ENCODE measurements at places on chromosomes 4 and X.

DNA sequence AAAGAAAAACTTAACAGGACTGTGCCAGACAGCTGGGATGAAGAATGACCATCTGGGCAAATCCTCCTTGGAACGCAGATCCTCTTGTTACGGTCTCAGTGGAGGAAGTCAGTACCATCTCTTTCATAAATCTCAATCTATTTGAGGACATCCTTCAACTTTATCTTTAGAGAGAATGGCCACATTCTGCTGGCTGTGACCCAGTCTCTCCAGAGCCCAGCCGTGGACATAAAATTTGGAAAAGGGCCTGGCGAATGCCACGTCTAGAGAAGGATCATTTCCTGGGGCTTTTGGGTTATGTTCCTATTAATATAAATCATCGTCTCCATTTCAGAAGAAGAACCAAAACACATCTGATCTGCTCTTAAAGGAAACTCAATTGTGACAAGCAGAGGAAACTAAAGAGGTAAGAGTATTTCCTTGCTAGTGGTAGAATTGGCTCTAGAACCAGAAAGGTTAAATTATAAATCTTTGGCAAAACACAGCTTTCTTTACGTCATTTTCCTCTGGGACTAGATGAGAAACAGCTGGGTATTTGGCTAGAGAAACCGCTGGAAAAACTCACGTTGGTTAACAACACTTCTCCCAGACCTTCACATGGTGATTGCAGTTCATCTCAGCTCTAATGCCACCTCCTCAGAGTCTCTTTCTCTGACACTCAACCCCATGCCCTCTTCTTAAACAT, 164.7 kb downstream of the CHIC2 start:
- peak; percentile 24 for DNase-seq

DNA sequence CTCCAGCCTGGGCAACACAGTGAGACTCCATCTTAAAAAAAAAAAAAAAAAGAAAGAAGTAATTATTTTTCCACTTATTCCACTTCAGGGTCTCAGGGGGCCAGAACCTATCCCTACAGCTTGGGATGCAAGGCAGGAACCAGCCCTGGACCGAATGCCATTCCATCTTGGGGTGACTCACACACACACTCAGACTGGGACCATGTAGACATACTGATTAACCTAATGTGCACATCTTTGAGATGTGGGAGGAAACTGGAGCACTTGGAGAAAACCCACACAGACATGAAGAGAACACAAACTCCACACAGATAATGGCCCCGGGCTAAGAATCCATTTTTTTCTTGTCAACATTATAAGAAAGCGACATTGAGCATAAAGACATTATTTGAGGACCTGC, 132.5 kb downstream of the PTTG2 start:
- no peak for DNase-seq

DNA sequence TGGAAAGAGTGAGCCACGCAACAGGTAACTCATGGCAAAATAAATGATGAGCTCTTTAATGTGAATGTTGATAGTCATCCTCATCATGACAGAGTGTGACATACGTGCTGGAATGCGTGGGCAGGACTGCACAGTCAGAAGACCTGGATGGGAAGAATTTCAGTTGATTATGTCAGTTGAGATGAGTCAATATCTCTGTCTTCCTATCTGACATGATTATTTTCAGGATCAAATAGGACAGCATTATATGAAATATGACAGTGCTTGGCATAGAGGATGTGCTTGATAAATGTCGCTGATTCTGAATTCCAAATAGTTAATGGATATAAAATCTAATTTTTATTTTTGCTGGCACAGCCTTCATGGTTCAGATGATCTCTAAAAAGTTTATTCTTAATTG, 95.1 kb downstream of the IL15 start:
- no peak for DNase-seq

DNA sequence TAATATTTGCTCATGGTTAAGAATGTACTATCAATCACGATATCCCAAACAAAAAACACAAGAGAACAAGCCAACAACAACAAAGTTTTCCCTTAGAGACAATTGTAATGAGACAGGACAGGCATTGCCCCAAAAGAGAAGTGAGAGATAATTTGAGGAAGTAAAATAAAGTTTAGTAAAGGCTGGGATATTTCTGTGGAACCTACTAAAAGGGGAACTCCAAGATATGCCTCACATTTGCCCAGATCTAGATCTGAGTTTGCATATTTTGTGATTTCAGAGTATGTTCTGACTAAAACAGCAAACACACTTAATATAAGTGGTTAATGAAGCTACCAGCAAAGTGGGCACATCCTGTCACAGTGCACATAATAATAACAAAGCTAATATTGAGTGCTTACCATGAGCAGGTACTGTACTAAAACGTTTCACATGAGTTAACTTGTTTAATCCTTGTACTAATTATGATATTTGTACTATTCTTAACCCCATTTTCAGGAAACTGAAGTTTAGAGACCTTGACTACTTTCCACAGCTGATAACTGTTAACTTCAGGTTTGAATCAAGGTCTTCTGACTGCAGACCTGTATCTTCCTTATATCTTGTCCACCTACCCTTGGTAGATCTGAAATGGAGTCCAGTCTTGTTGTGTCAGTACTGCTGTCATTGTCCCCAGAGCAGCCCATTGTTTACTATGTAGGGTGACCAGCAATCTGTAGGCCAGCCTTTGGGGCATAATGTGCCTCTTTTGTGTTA, 26.0 kb upstream of the BMP2K start:
- no peak for DNase-seq

DNA sequence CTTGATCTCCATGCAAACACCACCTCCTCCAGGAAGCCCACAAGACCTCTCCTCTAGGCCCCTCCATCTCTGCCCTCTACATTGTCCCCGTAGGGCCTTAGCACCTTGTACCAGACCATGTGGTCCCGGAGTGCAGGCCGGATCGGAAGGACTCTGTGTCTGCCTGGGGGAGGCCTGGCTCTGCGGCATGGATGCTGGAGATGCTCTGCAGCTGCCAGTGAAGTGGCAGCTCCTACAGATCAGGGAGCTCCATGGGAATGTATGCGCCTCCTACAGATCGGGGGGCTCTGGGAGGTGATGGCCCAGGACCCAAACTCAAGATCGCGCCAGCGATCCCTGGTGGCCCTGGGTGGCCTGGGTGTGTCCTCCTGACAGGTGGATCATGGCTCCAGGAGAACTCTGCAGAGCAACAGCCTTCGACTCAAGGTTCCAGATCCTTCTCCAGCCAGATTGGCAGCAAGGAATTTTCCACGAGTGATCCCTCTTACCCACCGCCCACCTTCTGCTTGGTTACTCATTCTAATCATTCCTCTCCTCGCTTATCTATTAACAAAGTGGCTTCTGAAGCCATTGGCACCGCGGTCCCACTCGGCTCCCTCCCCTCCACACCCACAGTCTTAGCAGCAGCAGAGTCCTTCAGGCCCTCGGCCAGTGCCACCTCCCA, 67.3 kb downstream of the ADRA2C start:
- no peak for DNase-seq

DNA sequence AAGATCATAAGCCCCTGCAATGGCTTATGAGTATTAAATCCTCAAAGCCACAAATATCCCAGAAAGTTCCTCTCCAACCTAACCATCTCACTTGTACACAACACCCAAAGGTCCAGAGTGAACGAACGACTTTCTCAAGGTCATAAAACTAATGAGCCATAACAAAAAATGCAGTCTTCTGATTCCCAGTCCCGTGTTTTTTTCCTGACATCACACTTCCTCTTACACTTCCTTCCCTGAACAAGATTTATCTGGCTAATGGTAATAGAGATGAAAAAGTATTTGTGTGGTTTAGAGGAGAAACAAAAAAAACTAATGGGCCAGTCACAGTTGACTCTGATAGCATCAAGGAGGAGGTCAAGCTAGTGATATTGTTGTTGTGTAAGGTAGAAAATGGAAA, 99.5 kb upstream of the KLHL13 start:
- no peak for DNase-seq

- peak; percentile 76 for DNase-seq
These were observed 516.6 kb downstream of the PPARGC1A start for GRCh38 chr4:23373261-23373660.

DNA sequence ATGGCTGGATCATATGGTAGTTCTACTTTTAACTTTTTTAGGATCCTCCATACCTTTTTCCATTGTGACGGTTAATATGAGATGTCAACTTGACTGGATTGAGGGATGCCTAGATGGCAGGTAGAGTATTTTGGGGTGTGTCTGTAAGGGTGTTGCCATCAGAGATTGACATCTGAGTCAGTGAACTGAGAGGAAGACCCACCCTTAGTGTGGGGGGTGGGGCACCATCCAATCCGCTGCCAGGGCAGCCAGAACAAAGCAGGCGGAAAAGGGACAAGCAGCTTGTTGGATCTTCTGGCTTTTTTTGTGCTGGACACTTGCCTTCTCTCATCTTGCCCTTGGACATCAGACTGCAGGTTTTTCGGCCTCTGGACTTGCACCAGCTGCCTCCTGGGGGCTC, 168.5 kb upstream of the CXCL13 start:
- no peak for DNase-seq

DNA sequence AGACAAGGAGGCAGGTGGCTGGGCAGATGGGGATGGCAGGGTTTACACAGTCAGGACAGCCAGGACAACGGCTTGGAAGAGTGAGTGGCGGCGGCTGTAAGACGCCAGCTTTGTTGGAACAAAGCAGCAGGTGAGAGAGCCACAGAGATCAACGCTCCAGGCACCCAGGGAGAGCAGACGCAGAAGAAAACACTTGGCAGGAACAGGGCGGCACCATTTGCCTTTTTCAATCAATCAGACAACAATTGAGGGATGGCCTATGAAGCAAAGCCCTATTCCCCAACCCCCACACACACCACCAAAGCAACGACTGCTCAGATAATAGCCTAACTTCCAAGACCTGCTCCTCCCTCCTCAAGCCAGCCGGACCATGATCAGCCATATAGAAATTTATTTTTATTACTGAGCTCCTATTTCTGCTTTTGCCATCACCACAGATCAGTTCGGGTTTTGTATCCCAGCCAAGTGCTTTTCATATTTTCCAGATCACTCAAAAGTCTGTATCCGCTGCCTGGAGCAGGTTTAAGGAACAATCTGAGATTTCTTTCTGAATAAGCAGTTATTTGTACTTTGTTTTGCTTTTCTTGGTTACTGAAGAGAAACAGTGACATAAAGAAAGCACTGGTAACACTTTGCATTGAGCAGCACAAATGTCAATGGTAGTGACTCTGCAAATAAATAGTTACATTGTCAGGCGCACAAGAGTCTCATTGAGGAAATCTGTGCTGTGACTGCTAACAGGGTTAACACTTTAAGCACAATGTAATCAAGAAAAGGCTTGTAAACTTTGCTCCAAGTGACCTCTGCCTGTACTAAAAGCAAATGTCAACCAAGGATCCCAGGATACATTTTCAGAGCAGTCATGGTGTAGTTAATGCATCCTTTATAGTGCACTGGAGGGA, 81.8 kb upstream of the RBPJ start:
- DNase-seq = peak; percentile 37

- peak; percentile 30 for DNase-seq
These were observed 74.9 kb downstream of the MTMR1 start for GRCh38 chrX:150768132-150768485.

- DNase-seq = no peak
These were observed 305.5 kb downstream of the FAT4 start for GRCh38 chr4:125620066-125620860.

DNA sequence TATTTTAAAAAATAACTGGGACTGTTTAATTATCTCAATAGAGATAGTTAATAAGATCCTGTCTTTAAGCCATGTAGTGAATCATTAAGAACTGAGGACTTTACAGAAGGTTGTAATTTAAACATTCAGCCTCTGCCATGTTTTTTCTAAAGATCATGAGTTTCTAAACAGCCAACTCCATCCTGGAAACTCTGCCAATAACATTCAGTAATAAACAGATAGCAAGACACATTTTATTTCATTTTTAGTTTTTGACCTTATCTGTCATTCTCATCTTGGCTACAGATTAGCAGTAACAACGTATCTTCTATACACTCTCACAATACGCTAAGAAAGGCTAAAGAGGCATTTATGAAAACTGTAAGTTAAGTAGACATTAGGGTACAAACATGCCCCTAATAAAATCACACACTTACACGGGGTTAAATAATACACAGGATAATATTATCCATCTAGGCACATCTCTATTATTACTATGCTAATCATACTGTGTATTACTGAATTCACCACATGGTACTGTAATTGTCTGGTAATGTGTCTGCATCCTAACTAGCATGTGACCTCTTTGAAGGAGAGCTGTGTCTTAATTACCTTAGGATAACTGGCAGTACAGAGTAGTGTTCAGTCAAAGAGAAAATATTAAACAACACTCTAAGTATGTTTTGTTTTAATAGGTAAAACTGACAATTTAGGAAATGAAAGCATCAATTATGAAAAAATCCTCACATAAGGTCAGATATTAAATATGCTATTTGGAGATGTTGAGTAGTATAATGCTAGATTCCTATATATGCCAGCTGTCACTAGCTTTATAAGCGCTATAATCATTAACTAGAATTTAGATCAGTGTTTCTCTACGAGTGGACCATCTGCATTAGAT, 122.4 kb upstream of the NAP1L5 start:
- DNase-seq = no peak

GRCh38 chrX:64977830-64978229, 1.6 kb upstream of the ZC4H2 start:
- no peak for DNase-seq

GRCh38 chr4:7361280-7361895, 73.3 kb downstream of the PSAPL1 start:
- DNase-seq = peak; percentile 26

DNA sequence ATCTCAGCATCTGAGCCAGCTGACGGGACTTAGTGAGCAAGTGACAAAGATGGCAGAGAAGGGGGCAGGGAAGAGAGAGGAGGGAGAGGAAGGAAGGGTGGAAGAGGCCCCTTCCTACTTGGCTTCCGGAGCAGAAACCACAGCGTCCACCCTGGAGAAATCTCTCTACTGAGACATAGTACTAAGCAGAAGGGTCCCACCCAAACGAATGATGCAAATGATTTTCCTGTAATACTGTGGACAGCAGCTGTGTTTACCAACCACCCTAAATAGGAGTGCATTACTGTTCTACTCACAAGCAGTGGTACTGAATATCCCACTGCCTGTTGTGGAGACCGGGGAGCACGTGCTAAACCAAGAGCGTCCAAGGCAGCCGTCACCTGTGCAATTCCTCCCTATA, 29.4 kb downstream of the DTHD1 start:
- no peak for DNase-seq

GRCh38 chr4:108592674-108592986, 27.7 kb upstream of the RPL34 start:
- no peak for DNase-seq
